ENCODE measurements at places on chromosomes 3 and 15.

GRCh38 chr3:81861593-81861992, 100.1 kb upstream of the GBE1 start:
- DNase-seq = no peak

GRCh38 chr3:56294286-56294685, 174.0 kb downstream of the ERC2 start:
- DNase-seq = no peak

DNA sequence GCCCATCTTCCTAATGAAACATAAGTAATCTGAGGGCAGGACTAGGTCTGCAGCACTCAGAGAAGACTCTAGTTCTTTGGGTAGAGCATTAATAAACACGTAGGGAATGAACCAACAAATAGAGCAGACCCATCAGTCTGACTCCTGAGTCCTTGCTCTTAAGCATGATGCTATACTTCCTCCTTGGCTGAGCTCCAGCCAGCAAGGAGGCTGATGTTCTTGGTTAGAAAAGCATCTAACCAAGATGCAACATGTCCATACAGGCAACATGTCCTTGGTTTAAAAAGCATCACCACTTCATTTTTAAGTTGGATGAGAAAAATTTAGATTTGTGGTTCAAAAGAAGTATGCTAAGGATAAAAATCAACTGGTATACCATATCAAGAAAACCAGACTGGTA, 8.5 kb upstream of the MYH15 start:
- no peak for DNase-seq

DNA sequence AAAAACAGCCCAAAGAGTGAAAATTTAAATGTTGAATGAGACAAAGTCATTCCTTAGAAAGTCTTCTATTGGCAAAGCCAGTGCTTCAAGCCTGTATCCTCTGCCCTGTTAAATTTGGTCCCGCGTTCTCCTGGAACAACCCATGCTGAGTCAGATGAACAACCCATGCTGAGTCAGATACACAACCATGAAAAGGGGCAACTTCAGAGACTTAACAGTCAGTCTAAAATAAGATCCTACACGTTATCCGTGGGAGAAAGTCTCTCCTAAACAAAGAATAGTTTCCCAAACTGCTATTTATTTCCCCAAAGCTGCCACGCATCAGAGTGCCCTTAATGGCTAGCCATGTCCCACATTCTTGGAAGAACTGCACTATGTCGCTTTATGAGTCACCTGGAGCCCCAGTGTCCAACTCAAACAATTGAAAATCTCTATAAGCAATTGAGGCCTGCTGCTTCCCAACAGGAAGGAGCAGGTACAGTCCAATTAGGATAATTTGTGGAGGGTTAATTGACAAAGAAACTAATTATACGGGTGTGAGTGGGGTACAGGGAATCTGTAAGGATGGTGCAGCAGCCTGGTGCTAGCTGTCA, 66.1 kb downstream of the WHAMM start:
- no peak for DNase-seq

- no peak for DNase-seq
Observed at GRCh38 chr15:96002890-96003859, 327.3 kb upstream of the NR2F2 start.
